ENCODE measurements at places on chromosomes 16 and 17.

- no peak for DNase-seq
Observed at GRCh38 chr16:78607465-78607864, 508.0 kb downstream of the WWOX start.

DNA sequence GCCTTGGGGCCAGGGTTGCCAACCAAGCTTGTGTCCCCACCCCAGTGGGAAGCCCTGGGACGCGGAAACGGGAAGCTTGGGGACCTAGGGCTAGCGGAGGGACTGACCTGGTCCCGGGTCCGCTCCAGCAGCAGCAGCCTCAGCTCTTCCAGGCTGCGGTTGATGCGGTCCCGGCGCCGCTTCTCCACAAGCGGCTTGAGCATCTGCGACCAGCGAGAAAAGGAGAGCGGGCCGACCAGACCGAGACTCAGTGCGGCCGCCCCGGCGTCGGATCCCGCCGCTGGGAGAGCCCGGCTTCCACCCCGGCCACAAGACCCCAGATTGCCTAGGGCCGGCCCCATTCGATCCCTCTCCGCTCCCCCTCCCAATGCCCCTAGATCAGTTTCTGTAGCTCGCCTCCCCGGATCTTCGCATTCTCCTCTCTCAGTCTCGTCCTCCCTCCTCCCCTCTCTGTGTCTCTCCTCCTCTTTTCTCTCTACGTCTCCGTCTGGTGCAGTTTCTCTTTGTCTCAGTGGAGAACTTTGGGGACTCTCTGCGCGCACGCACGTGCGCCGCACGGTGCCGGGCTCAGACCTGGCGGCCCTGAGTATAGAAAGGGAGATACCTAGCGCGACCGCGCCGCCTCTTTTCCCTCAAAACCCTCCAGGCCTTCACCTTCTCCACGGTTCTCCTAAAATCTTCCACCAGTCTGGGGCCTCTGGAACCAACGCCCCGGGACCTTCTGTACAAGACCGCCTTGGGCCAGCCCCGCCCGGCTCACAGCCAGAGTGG is 797 bp downstream of the HES7 start:
- DNase-seq, result no peak

GRCh38 chr16:47047524-47048203 is 74.2 kb upstream of the DNAJA2 start:
- DNase-seq, result no peak

DNA sequence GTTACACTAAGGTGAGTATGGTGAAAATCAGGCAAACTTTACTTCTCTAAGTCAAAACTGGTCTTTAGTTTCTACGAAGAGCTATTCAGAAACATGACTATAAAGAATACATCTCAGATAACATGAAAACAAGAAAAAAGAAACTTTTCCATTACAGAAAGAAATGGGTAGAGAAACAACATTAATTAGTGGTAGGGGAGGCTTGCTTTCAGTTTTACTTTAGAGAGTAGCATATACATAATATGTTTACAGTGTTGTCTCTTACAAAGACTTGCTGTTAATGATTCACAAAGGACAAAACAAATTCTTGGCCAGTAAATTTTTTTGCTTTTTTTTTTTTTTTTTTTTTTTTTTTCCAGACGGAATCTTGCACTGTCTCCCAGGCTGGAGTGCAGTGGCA is 34.2 kb downstream of the CRLF3 start:
- no peak for DNase-seq

DNA sequence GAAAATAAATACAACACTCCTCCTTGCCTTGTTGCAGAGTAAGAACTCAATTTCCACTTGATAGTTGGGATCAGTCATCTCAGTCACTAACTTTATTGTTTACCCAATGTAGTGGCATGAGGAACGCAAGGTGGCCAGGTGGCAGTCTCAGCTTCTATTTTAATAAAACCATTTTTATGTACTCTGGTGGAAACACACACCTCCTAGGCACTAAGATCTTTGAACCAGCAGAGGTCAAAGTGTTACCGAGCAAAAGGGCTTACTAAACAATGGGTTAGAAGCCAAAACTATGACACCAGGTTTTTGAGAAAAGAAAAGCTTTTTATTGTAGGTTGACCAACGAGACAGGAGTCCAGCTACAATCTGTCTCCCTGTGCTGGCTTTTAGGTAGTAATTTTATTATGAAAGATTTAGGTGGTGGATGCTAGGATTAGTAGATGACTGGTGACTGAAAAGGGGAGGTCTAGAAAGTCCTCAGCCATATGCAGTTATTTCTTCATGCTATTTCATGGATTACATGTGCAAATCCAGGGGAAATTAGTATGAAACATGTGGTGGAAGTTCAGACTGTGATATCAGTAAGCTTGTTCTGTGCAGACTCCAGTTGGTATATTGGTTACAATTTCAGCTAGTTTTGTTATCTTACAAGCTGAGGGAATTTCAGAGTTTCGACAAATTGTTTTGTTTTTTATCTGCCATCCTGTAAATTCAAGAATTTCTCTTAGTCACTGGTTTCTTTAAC is 122.3 kb downstream of the PCTP start:
- no peak for DNase-seq

DNA sequence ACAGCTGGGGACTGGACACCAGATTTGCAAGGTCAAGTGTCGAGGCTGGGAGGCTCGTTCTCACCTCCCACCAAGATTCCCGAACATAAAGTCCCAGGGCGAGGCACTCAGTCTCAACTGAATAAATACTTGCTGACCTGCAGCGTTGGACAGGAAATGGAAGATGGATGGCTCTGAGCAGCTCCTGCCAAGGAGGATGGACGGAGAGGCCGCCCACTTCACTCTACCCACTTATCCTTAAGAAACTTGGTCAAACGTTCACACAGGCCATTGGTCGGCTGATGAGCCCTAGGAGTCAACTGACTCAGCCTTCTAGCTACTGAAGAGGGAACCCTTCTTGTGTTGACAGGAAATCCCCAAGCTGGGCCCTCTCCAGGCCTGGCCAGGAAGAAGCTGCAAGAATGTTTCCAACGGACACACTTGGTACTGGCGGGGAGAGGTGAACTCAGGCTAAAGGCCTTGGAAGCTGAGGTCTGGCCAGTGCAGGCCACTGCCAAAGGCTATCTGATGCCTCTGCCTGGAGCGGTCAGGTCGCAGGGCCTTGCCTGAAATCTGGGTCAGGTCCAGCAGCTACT is 50.0 kb downstream of the VAC14 start:
- DNase-seq, result no peak

DNA sequence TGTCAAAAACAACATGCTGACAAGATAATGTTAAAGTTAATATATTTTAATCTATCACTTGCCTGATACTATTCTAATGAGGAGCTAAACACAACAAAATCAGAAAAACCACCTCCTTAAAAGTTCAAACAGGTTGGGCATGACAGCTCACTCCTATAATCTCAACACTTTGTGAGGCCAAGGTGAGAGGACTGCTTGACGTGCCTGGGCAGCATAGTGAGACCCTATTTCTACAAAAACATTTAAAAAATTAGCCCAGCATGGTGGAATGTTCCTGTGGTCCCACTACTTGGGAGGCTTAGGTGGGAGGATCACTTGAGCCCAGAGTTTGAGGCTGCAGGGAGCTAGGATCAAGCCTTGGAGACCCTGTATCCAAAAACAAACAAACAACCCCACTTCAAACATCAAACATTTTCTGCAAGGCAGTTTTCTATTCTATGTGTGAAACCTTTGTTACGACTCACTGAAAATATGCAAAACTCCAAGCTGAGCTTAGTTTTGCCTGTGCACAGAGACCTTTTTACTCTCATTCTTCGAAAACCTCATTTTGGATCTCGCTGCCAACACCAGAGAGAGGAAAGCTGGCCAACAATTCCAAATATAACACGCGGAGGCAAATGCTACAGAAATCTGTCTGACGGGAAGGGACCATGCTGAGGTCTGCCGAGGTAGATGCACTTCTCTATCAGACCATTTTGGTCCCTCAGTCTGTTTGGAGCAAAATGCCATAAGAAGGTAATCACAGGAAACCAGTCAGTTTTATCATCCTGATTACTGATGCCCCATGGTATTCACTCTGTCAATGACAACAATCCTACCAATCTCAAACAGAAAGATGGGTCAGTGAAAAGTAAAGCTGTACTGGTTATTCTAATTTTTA is 6.2 kb downstream of the PHF12 start:
- DNase-seq, result no peak

DNA sequence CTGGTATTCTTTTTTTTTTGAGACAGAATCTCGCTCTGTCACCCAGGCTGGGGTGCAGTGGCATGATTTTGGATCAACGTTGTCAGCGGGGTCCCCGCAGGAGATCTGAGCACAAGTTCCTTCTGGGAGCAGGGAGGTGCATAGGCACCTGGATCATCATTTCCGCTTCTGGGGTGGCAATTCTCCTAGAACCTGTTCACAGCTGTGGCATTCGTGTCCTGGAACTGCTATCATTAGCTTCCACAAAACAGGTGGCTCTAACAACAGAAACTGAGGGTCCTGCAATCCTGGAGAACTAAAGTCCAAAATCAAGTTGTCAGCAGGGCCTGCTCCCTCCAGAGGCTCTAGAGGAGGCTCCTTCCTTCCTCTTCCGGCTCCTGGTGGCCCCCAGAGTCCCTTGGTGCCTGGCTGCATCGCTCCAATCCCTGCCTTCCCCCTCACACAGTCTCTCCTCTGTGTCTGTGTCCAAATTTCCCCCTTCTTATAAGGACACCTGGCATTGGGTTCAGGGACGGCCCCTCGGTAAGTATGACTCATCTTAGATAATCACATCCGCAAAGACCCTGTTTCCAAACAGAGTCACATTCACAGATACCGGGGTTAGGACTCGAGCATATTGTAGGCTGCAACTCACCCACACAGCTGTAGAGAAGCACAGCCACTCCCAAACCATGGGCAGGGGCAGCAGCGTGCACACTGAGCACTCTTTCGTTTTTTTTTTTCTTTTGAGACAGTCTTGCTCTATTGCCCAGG is 43.5 kb upstream of the KLHDC4 start:
- DNase-seq, result no peak

DNA sequence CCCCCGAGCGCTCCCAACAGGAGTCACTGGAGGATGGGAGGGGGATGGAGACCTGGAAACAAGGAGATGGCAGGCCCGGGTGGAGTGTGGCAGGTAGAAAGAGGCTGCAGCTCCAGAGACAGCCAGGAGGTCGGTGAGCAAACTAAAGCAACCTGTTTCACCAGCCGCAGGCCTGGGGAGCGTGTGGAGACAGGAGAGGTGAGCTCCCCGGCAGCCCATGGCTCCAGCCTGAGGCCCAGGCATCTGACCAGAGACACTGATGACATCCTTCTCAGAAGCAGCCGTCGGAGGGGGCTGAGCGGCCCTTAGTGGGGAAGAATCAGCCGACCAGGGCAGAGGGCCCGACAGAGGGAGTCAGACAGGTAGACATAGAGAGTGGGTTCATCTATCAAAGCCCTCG is 165.1 kb downstream of the ZNF423 start:
- no peak for DNase-seq

- DNase-seq, result no peak
Observed at GRCh38 chr17:43224146-43224705, 4.2 kb downstream of the CCDC200 start.

DNA sequence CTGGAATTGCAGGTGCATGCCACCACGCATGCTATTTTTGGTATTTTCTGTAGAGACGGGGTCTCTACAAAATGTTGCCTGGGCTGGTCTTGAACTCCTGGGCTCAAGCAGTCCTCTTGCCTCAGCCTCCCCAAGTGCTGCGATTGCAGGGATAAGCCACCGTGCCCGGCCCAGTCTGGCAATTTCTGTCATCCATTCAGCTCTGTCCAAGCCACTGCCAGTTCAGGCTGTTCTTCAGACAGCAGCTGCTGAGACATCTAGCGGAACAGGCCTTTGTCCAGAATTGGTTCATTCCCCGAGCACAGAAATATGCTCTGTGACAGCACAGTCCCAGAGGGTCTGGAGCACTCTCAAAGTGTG is 5.4 kb downstream of the SLC47A1 start:
- no peak for DNase-seq

DNA sequence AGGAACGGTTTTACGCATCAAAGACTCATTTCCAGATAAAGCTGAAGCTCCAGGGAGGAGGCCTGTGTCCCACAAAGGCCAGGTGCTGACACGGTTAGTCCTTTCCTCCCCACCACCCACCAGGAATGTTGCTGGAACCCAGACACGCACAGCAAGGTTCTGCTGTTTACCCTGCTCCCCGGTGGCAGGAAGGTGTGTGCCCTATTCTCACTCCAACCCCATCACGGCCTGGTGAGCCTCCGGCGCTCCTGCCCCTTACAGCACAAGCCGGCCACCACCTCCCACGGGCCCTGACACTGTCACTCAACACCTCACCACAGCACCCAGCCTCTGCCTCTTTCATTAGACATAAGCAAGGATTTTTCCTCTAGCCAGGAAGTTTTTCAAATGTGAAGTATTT is 47.8 kb downstream of the ANKRD11 start:
- no peak for DNase-seq

GRCh38 chr17:47717261-47717697 is 15.8 kb upstream of the TBX21 start:
- no peak for DNase-seq

GRCh38 chr16:87830673-87831420 is 38.5 kb downstream of the SLC7A5 start:
- no peak for DNase-seq

GRCh38 chr17:19937522-19937921 is 40.1 kb downstream of the AKAP10 start:
- no peak for DNase-seq

DNA sequence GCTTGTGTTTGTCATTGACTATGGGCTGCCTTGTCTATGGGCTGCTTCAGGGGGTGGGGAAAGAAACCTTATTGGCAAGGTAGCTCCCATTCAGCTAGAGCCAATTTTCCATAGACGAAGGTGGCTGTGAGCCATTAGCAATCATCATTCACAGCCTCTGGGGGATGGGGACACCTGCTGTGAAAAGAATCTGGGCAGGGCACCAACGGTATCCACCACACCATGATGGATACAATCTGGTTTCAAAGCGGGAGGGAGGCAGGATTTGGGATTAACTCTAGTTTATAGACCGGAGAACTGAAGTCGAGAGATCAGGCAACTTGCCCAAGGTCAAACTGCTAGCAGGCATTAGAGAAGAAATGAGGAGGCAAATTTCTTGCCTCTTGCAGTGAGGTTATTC is 182.3 kb downstream of the SHISA9 start:
- no peak for DNase-seq

DNA sequence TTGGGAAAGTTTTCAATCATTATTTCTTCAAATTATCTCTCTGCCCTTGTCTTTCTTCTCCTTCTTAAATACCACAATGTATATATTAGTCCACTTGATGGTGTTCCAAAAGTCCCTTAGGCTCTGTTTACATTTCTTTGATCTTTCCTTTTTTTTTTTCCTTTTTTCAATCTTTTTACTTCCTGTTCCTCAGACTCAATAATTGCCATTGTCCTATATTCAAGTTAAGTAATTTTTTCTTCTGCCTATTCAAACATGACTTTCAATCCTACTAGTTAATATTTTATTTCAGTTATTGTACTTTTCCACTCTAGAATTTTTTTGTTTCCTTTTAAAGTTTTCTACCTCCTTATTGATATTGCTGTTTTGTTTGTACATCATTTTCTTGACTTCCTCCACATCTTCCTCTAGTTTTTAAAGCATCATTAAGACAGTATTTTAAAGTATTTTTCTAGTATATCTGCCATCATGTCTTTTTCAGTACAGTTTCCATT is 15.8 kb upstream of the UQCRC2 start:
- no peak for DNase-seq

- DNase-seq, result peak; percentile 55
Observed at GRCh38 chr17:28726226-28726626, at the start of gene TLCD1. Gene TLCD1 (minus strand): TSS chr17:28726233. CDS start chr17:28726097, 136 bp downstream.

GRCh38 chr17:58383892-58384462 is 32.0 kb upstream of the SUPT4H1 start:
- no peak for DNase-seq

GRCh38 chr17:71329310-71330098 is 791.3 kb upstream of the SOX9 start:
- DNase-seq, result no peak

Data from activated CD4-positive, CD25-positive, alpha-beta regulatory T cell (primary cell).